ENCODE measurements at places on chromosomes 7 and 10. TPM values are rescaled to one million over a fixed set of nuclear protein-coding genes. Genes with fewer than 3 reads are reported as not detected.

The PNLIPRP2 gene
- not detected for total RNA-seq

The PRR15 gene
- not detected for total RNA-seq

The ANXA8L1 gene
- total RNA-seq, result not detected

The AKR1C4 gene
- total RNA-seq, result not detected

The ACTL6B gene
- 109 TPM for total RNA-seq

The HYAL4 gene
- not detected for total RNA-seq
